ENCODE measurements at places on chromosomes 11 and 22.

DNA sequence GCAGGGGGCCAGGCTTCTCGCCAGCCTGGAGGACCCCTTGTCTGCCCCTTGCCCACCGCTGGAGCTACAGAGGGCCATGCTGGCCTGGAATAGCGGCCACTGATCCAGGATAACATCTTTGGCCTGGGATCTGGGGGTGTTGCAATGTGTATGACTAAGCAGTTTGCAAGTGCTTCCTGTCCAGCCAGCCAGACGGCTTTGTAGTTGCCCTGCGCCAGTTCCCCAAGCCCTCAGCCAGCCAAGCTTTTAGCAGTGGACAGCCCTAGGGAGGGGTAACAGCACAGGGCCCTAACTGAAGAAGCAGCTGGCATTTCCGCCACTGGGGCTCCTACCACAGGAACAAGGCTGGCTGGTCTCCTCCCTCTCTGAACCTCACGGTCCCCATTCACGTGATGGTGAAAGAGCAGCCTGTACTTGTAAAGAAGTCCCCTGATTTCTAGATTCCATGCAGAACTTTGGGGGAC, 32.1 kb downstream of the UQCR10 start:
- no peak for DNase-seq

DNA sequence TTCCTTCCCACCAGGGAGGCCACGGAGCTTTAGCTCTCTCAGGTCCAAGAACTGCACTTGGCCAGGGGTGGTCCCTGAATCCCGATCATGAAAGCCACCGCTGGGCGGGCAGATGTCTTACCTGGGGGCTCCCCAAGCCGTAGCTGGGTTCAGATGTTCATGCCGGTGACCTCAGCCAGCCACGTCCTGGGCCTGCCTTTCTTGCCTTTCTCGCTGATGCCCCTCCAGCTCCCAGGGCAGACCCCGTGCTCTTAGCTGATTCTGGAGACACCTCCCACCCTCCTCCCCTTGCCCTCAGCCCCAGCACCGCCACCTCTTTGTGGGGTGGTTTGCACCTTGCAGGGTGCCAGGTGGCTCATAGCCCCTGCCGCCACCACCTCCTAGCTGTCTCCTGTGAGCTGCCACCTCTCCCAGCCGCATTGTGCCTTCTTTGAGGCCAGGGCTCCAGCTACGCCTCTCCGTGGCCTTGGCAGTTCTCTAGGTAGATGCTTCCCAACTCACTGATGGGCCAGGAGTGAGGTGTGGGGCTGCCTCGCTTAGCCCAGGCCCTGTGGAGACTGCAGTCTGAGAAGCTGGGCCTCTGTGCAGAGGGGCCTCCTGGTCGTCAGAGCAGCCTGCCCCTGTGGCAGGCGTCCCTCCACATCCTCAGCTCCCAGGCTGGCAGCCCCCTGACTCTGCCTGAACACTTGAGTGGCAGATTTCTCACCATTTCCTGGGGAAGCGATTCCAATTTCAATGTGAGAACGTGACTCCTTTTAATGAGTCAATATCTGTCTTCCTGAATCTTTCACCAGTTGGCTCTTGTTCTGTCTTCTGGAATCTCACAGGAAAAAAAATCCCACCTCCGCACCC, 97.6 kb upstream of the B3GAT1 start:
- no peak for DNase-seq

GRCh38 chr22:29158546-29158945, 47.1 kb upstream of the EMID1 start:
- no peak for DNase-seq

GRCh38 chr11:117959438-117960149, 26.6 kb upstream of the IL10RA start:
- DNase-seq, result no peak

DNA sequence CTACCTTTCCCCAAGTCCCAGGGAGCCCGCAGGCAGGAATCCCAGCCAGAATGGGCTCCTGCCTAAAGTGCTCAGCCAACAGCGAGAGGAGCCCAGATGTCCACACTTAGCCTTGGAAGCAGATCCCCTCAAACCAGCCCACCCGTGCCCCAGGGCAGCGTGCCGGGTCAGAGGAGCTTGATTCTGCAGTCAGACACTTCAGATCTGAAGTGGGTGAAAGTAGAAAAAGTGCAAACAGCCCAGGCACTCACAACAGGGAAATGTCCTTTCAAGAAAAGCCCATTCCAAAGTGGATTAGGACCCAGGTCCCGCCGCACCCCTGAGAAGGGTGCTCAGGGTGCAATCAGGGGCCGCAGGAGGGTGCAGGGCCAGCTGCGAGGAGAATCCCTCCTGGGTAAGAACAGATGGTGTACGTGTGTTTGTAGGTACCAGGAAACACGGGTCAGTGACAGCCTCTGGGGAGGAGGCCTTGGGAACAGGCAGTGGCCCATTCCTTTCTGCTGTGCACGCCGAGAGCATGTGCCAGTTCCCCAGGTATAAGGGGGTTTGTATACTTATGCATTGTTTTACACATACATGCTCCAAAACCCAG, 17.7 kb downstream of the ELFN2 start:
- no peak for DNase-seq

DNA sequence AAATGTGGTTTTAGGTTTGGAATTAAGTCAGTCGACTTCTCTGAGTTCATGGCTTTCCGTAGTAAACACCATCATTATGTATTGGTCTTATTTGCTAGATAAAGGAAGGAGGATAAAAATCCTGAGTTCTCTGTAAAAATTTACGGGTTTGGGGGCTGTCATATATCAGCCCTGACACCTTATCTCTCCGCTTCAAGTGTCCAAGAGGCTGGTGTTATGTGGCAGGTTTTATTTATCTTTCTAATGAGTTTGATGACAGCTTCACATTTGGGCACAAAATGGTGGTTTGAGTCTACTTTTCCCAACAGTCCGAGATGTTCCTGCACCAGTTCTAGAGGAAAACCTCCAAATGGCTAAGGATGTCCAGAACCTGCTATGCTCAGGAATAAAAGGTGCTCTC, 67.3 kb upstream of the VSTM5 start:
- DNase-seq, result no peak

DNA sequence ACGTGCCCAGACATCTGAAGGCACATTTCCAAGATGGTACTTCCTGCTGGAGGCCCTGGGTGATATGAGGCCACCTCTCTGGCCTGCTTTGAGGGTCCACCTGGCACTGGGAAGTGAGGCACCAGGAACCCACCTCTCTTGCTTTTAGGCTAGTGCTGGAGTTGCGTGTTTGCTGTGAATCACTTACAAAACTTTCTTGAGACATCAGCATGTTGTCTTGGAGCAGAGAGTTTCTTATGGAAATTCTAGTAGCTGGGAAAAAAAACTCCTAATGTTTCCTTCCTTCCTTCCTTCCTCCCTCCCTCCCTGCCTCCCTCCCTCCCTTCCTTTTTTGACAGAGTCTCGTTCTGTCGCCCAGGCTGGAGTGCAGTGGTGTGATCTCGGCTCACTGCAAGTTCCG, 341.3 kb downstream of the MIAT start:
- DNase-seq, result no peak

DNA sequence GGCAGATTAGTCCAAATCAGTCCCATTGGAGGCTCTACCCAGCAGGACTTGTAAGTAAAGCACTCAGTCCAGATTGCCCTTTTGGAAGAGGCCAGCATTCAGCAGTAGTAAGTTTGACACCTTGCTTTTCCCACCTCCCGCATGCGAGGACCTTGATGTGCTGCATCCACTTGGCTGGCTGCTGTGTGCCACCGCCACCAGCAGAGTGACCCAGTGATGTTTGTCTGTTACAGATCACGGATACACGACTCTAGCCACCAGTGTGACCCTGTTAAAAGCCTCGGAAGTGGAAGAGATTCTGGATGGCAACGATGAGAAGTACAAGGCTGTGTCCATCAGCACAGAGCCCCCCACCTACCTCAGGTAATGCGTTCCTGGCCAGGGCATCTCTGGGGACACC, 6.6 kb downstream of the SMARCB1 start:
- DNase-seq, result no peak

DNA sequence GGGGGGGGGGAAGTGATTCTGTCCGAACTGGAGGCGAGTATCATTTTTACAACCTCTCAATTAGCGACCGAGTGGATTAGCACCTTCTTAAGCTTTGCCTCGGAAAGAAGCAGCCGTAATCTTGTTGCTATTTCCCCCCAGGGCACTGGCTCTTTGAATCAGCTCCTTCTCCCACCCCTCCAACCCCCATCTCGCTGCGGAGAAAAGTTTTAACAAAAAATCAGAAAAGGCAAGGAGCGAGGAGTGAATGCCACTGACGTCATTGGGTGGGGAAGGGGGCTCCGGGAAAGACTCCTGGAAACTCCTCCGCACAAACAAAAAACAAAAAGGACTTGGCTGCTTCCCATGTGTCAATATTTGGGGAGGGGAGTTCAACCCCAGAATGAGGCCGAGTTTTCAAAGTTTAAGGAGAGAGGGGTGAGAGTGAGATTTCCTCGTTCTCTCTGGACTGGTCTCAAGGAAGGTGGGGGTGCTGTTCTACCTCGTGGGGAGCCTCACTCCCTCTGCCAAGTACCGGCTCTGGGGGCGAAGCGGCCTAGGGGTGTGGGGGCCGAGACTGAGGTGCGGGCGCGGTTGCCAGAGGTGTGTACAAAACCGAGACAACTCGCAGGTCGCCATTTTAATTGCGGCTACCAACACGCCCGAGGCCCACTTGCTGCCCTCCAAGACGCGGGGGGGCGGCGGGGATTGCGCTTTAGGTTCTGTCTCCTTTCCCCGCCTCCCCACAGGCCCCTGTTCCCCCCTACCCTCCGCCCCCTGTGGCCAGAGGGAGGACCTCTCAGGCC, 2.5 kb upstream of the PAX6 start:
- DNase-seq, result peak; percentile 26

DNA sequence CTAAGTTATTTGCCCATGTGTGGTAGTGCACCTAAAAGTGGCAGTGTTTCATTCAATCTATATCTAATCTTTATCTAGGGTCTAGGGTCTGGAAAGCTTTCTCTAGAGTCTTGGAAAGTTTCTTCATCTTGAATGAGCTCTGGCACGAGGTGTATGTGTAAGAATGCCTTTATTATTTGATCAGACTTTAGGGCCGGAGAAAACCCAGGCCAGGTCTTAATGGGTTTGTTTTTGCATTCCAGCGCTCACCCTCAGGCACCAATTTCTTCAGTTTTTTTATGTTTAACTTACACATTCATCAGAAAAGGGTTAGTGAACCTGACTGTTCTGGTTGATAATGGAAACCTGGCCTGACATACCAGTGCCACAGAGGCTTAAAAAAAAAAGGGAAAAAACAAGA, 68.3 kb upstream of the SLN start:
- DNase-seq, result no peak

GRCh38 chr11:85961930-85962363, 106.8 kb downstream of the CCDC83 start:
- DNase-seq, result no peak

- no peak for DNase-seq
Observed at GRCh38 chr22:33811686-33812085, 108.6 kb downstream of the LARGE1 start.

DNA sequence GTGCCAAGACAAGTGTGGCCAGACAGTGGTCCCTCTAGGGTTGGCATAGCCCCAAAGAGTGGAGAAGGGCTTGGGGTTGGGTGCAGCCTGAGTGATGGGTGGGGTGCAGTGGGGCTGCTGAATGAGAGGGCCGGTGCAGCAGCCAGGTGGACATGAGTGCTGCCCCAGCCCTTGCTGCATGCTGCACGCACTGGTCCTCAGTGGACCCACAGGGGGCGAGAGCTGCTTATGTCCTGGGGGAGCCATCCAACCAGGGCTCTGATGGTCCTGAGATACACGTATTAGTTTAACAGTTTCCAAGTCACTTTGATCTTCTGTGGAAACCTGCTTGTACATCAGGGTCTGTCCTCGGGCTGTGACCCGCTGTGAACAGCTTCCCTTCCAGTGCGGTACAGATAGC, 23.9 kb upstream of the ACR start:
- no peak for DNase-seq

DNA sequence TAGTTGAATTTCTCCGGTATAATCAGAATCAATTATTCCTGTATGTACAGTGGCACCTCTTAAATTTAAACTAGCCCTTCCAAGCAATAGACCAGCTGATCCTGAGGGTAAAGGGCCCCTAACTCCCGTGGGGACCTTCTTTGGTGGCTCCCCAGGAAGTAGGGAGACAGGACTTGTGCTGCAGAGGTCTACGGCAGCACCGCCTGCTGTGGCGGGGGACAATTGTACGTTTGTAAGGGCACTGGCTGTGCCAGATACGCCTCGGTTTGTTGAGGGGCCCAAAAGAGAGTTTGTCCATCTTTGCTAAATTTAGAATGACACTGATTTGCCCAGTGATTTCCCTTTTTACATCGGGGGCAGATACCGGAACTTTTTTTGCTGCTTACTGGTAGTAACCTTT, 5.9 kb upstream of the DNAJB13 start:
- DNase-seq, result no peak

DNA sequence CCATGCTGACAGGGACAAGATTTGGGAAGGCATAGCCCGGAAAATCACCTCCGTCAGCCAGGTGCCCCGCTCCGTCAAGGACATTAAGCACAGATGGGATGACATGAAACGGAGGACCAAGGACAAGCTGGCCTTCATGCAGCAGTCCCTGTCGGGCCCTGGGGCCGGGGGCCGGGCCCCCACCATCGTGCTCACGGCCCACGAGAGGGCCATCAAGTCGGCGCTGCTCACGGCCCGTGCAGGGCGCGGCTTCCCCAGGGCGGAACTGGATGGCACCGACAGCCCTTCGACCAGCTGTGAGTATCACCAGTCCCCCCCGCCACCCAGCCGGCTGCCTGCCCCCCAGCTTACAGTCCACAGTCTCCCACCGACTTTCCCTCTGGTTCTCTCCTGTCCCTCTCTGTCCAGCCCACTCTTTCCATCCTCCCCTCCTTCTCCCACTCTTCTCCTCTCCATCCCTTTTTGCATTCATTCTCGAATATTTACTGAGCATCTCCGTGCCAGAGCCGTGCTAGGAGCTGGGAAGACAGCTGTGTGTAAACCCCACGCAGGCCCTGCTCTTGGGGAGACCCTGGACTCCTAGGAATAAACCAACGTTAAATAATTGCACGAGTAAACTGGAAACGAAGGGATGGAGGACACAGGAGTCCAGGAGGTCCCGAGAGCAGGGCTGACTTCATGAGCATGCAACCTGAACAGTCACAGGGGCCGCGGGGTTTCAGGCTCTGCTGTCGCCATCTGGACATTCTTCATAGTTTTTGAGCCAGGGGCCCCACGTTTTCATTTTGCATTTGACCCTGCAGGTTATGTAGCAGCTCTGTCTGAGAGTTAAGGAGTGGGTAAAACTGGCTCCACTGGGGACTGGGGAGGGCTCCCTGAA, 62.8 kb downstream of the PRDM11 start:
- no peak for DNase-seq

- DNase-seq, result no peak
Observed at GRCh38 chr22:46432164-46433068, 96.9 kb downstream of the TRMU start.

DNA sequence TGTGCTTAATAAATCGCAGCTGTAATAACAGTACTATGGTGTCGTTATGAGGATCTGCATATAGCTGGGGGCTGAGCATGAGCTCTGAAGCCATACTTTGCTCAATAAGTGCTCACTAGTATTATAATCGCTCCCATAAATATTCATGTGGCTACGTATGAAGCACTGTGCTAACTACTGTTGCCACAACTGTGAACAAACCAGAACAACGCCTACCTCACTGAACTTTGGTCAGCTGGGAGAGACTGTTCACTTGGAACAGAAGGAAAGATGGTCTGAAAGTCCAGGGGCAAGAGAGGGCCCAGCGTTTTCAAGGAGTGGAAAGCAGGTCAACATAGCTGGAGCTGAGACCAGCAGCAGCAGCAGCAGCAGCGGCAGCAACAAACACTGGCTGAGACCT, 141.6 kb downstream of the EFCAB6 start:
- no peak for DNase-seq
